Calu3 (cell line): ENCODE measurements at places on chromosomes 6 and 20.

DNA sequence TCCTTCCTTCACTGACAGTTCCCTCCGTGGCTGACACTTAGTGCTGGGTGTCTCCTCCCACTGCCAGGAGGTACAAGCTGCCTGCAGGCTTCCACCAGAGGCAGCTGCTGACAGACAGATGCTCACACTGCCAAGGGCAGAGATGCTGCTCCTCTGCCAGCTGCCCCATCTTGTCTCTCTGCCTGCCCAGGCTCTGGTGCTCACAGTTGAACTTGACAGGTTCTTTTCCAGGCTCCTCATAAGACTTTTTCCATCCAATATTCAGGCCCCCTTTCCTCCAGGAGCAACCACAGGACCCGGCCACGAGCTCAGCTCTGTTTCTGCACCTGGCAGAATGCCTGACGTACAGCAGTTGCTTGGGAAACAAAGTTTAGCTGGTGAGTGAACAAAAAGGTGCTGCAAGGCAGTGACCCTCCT is 79.8 kb downstream of the PSMB1 start:
- H3K4me1 ChIP-seq = no peaks in the 10 kb centered on the region
- H3K27me3 ChIP-seq = peaks cover 42% of the 10 kb centered on the region
- H3K4me3 ChIP-seq = no peak overlapping the region

- no peak for DNase-seq
- H3K36me3 ChIP-seq = no peaks in the 10 kb centered on the region
- H3K4me3 ChIP-seq = no peak overlapping the region
- H3K27me3 ChIP-seq = no peaks in the 10 kb centered on the region
Observed at GRCh38 chr20:54083459-54083858, 13.1 kb upstream of the BCAS1 start.

- no peak for DNase-seq
- H3K36me3 ChIP-seq = no peaks in the 10 kb centered on the region
- H3K4me1 ChIP-seq = no peaks in the 10 kb centered on the region
- H3K27me3 ChIP-seq = no peaks in the 10 kb centered on the region
Observed at GRCh38 chr6:97136626-97137358, 146.2 kb downstream of the MMS22L start.

DNA sequence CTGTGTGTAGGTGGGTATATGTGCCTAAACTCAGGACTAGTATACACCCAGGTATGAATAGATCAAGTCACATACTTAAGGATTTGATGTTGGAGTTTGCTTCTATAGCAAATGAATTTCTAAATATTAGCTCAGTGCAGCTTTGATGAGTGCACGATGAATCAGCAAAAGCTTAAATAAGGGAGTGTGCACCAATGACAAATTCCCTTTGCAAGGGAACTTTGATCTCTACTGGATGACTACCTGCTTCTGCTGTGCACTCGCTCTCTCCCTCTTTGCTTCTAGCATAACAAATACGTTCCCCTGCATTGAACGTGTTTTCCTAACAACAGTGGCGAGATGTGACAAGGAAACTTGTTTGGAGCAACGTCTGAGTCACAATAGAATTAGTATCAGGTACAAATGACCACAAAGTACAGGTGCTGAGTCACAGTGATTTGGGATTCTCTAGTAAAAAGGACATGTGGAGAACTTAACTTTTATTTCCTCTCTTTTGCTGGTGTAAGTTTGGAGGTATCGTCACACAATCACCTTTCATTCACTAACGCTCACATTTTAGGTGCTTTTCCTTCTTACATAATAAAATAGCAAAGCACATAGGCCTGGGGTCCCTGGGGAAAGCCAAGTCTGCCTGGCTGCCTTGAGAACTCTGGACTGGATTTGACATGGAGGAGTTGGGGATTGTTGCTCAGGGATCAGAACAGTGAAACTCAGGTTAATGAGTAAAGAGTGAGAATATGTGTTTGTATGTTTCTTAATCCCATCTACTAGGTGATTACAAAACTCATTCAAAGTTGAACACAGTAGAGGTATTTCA is 49.7 kb downstream of the KLHL31 start:
- no peaks in the 10 kb centered on the region for H3K27me3 ChIP-seq
- H3K4me1 ChIP-seq = peaks cover 65% of the 10 kb centered on the region
- peaks cover 29% of the 10 kb centered on the region for H3K36me3 ChIP-seq
- peak; percentile 71 for DNase-seq
- peak overlapping the region; percentile 100 for H3K27ac ChIP-seq

- H3K27me3 ChIP-seq = no peaks in the 10 kb centered on the region
- no peak overlapping the region for H3K27ac ChIP-seq
- no peak overlapping the region for H3K4me3 ChIP-seq
- H3K4me1 ChIP-seq = peaks cover 9% of the 10 kb centered on the region
- DNase-seq = peak; percentile 26
Observed at GRCh38 chr6:161168281-161168891, 105.5 kb downstream of the AGPAT4 start.

- no peak for DNase-seq
- no peaks in the 10 kb centered on the region for H3K4me1 ChIP-seq
- no peaks in the 10 kb centered on the region for H3K36me3 ChIP-seq
- no peak overlapping the region for H3K4me3 ChIP-seq
- H3K27ac ChIP-seq = no peak overlapping the region
Observed at GRCh38 chr20:3433744-3434143, 26.3 kb upstream of the DNAAF9 start.

- no peak overlapping the region for H3K4me3 ChIP-seq
- H3K4me1 ChIP-seq = peaks cover 2% of the 10 kb centered on the region
- no peaks in the 10 kb centered on the region for H3K27me3 ChIP-seq
Observed at GRCh38 chr6:16639684-16640480, 121.4 kb downstream of the ATXN1 start.

- no peaks in the 10 kb centered on the region for H3K4me1 ChIP-seq
- no peak overlapping the region for H3K27ac ChIP-seq
- no peaks in the 10 kb centered on the region for H3K36me3 ChIP-seq
- H3K27me3 ChIP-seq = no peaks in the 10 kb centered on the region
- H3K4me3 ChIP-seq = no peak overlapping the region
Observed at GRCh38 chr6:330948-331347, 38.7 kb downstream of the DUSP22 start.

DNA sequence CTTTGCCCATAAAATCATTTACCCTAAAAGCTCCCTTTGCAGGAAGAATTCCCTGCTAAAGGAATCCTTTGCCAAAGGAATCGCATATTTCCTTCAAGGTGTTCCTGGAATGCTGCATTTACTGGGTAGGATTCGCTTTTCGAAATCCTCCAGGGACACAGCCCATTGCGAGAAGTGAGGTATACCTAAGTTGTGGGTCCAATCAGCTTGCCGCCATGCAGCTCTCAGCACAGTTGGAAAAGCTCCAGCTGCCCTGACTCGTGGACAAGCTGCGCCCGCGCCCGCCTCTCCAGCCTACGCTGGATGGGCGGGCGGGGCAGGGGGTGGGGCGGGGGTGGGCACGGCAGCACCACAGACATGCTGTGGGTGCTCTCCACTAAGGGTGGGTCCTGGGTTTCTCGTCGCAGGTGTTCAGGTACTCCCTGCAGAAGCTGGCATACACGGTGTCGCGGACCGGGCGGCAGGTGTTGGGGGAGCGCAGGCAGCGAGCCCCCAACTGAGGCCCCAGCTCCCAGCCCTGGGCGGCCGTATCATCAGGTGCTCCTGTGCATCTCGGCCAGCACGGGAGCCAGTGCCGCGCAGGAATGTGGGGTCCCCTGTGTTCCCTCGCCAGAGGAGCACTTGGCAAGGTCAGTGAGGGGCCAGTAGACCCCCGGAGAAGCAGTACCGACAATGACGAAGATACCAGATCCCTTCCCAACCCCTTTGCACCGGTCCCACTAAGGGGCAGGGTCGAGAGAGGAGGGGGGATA is 1.4 kb downstream of the NNAT start:
- no peak overlapping the region for H3K27ac ChIP-seq
- peaks cover 26% of the 10 kb centered on the region for H3K4me1 ChIP-seq
- DNase-seq = no peak
- no peak overlapping the region for H3K4me3 ChIP-seq

GRCh38 chr6:136347847-136348246 is 58.2 kb upstream of the BCLAF1 start:
- H3K27ac ChIP-seq = no peak overlapping the region
- DNase-seq = no peak
- H3K4me3 ChIP-seq = no peak overlapping the region
- H3K4me1 ChIP-seq = no peaks in the 10 kb centered on the region
